ENCODE measurements at places on chromosomes 7 and 10.

DNA sequence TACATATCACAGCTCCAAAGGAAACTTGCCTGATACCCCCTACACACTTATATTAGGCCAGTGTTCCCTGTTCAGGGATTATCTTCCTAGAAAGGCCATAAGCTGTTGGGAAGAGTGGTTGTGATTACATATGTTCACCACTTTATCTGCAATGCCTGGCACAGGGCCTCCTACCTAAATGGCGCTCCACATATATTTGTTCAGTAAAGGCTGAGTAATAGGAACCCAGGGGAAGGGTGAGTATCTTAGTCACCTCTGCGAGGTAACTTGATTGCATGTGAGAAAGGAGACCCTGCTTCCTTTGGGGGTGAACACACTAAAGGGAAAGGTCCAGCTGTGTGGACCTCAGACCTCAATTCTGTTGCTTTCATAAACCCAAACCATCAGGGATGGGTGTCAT, 896.0 kb downstream of the LRMDA start:
- no peak for DNase-seq

GRCh38 chr10:15821046-15821683, 39.1 kb downstream of the MINDY3 start:
- no peak for DNase-seq

- no peak for DNase-seq
Measured at GRCh38 chr7:44958645-44959344, 20.0 kb downstream of the MYO1G start.

GRCh38 chr10:18659819-18660535, 746 bp downstream of the ARL5B start:
- DNase-seq: peak; percentile 92
